ENCODE measurements at places on chromosomes 2 and 18.

- DNase-seq, result no peak
These were observed 151.6 kb downstream of the RAPGEF4 start for GRCh38 chr2:172887280-172887679.

DNA sequence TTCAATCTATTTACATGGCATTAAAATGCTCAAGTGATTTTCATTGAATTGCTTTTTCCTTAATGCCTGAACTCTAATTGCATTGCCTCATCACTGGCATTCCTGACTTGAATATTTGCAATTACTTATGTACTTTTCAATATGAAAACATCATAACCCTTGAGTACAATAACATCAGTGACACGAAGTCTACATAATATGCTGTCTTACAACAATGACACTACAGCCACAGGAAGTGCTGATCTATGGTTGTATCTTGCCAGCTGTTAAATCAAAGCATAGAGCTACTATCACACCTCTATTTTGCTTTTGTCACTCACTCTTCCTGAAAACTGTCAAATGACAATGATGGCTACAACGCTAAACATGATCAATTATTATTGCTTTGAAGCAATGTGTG is 156.9 kb downstream of the CCDC102B start:
- no peak for DNase-seq

DNA sequence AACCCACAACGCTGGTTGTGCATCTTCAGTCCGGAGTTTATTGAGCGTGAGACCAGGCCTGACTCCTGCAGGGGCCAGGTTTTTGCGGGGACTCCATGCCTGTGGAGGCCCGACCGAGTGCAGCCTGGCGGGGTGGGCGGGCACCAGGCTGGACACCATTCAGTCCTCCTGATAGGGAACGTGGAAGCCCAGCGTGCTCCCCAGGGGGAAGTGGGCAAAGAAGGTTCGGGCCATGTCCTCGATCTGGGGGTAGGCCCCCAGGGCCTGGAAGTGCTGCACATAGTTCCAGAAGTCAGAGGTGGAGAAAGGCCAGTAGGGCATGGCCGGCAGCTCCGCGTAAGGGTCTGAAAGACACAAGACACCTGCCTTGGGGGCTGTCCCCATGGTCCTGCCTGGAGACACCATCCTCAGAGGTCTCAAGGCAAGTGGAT is 1.4 kb downstream of the OTOS start:
- DNase-seq, result no peak

DNA sequence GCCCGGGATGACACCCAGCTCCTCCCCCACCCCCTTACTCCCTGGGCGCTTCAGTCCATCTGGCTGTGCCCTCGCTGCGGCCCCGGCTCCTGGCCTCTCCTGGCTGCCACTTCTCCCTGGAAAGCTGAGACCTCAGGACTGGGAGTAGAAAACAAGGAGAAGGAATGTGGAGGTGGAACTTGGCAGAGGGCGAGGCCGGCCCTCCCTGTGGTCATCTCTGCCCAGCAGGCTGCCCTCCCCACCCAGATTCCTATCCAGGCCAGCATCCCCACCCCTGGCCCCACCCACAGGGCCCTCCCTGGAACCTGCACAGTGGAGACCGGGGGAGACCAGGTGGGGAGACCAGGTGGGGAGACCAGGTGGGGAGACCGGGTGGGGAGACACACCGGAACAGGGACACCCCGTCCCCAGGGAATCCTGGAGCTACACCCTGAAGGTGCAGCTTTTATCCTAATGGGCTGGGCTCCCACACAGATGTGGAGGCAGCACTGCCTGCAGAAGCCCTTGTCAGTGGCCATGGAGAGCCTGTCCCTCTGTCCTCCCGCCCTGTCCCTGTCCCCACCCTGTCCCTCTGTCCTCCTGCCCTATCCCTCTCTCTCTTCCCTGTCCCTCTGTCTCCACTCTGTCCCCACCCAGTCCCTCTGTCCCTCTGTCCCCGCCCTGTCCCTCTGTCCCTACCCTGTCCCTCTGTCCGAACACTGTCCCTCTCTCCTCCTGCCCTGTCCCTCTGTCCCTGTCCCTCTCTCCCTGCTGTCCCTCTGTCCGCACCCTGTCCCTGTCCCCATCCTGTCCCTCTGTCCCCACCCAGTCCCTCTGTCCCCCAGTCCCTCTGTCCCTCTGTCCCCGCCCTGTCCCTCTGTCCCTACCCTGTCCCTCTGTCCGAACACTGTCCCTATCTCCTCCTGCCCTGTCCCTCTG is 157.1 kb downstream of the PXDN start:
- DNase-seq, result no peak

DNA sequence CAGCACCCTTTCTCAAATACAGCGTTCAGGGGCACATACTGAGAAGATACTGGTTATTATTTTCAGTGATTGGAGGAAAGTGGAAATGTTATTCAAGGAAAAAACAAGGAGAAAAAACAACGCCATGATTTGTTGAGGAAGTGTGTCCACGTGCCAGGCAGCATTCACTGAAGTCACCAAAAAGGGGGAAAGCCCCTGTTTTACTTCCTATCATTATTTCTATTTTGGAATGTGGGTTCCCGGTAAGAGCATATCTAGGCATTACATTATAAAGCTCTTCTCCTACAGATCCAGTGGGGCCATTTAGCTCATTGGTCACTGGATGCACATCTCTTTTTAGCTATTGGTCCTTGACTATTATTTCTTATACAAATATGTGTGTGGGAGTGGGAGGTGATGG is 518.7 kb downstream of the TXNL1 start:
- no peak for DNase-seq

- no peak for DNase-seq
These were observed 168.1 kb downstream of the TRIB2 start for GRCh38 chr2:12884713-12885282.

DNA sequence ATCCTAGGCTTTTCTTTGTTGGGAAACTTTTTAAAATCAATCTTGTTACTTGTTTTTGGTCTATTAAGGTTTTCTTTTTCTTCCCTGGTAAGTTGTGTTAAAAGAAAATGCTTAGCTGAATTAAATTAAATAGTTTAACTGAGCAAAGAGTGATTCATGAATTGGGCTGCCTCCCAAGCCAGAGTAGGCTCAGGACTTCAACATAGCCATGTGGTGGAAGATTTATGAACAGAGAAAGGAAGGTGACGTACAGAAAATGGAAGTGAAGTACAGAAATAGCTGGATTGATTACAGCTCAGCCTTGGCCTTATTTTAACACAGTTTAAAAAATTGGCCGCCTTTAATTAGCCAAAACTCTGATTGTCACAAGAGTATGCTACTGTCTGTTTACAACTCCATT is 27.9 kb upstream of the GALNT5 start:
- no peak for DNase-seq

DNA sequence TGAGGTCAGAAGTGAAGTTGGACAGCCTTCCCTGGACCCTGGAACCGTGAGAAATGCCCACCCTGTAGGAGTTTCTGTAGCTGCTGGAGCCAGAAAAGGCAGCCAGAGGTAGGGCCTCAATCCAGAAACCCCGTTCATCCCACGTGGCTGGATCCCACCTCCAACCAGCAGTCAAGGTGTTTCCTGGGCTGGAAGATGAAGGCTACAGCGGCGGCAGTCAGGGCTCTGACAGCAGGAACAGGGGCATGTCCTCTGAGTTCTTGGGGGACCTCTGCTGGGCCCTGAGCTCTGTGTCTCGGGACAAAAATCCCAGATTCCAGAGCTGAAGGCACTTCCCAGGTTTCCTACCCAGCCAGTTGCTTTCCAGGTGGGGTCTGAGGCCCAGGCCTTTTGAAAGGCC is 218.2 kb downstream of the KLHL29 start:
- DNase-seq, result no peak

- DNase-seq, result no peak
These were observed 324.7 kb upstream of the PIK3C3 start for GRCh38 chr18:41630232-41630886.

DNA sequence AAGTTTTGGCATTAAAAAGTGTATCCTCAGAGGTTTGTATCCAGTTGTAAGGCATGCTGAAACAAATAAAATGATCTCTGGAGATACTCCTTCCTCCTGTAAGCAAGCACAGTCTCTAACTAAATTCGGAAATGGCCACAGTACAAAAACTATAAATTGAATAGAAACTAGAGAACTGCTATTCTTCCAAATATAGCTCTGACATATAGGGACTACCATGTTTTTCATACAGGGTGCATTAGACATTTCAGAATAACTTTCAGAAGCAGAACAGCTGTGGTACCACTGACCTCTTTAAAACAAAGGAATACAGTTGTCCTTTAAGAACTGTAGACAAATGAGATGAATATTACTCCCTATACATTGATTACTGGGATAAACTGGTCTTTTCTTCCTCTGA is 568.5 kb downstream of the ARHGAP15 start:
- DNase-seq, result no peak

DNA sequence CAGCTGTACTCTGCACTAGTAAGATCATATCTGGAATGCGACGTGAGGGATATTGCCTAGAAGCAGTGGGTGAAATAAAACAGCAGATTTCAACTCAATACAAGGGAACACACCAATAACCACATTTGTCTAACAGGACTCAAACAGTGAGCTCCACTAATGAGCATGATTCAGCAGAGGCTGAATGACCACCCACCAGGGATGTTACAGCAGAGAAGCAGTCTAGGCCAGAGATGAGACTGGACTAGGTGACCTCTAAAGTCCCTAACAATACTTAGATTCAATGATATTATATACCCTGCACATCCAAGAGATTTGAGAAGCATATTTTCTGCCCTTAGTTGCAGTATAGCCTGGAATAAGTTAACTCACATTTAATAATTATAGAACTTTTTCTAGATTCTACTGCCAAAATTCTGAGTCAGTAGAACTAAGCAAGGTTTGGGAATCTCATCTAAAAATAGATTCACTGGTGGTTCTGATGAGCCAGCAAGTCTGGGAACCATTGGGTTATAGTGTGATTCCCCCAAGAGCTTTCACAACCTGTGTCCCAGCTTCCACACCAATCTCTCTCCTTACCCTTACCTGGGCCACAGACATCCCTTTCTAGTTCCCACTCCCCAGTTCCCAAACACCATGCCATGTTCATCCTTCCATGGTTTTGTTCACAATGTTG is 6.3 kb downstream of the THOC1 start:
- no peak for DNase-seq

DNA sequence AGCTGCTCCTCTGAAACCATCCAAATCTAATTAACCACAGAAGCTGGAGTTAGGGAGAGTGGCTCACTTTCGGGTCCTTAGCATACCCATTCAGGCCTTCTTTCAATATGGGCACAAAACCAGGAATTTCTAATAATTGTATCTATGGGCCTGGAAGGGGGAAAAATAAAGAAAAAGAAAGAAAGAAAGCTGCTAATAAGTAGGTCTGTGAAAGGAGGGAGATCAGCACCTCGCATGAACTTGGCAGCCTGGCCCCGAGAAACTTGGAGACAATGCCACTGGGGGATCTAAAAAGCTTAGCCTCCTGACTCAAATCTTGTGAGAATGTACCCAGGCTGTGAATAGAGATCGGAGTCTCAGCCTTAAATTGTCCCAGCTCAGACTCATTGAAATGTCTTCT is 252.1 kb upstream of the SLC14A2 start:
- DNase-seq, result no peak

DNA sequence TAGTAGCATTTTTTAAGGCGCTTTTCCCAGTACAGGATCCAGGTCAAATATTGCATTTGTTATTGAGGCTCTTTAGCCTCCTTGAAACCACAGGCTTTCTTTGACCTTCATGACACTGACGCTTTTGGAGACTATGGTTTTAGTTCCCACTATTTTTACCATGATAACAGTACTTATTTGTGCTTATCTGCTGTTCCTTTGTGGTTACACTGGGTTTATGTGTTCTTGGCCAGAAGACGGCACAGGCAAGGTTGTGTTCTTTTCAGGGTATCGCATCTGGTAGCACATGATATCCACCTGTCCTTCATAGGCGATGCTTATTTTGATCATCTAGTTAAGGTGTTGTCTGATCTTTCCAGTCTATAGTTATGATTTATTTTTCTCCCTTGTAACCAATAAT is 16.8 kb upstream of the MBOAT2 start:
- DNase-seq, result no peak

- DNase-seq, result no peak
These were observed 99.0 kb downstream of the L3MBTL4 start for GRCh38 chr18:6315517-6316331.

DNA sequence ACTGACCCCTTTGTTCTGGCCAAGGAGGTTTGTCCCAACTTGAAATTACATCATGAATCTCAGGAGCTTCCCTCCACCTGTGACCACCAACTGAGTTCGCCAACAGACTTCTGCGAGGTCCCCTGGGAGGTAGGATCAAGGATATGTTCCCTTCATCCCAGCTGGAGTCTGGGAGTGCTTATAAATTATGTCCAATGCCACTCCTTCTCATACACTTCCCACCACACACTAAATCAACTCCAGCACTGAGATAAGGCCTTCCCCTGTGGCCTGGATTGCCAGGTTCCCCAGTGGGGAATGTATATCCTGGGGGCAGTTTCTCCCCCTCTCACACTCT is 99.2 kb downstream of the RND3 start:
- no peak for DNase-seq

GRCh38 chr2:75428646-75429443 is 131.9 kb downstream of the EVA1A start:
- DNase-seq, result no peak

GRCh38 chr2:35852-36251 is 10.5 kb downstream of the FAM110C start:
- no peak for DNase-seq

- no peak for DNase-seq
These were observed 135.1 kb downstream of the GFPT1 start for GRCh38 chr2:69251943-69252342.

DNA sequence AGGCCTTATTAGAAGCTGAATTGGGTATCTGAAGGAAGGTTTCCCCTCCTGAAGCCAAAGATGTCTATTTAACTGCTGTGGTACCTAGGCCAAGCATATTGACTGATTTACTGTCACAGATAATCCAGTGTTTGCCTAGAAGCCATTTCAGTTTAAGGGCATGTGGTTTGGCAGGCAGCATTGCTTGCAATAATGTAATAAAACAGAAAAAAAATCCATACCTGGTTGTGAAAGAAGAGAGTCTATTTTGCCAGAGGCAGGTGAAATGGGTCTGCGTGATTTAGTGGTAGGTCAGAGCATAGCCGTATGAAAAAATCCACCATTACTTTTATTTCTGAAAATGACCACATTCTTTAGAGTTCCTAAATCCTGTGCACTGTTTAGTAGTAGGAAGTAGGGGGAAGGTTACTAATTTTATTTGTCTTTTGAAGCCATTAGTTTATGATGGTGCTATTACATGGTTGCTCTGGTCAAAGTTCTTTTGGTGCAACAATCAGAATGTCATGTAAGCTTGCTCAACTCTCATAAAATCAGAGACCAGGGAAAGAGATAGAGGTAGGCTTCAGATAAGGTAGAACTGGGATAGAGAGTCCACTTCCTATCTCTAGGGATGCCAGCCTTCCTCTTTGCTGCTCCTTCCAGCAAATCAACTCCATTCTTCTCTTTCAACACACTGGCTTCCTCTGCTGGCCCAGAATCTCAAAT is 343.4 kb downstream of the GPD2 start:
- DNase-seq, result no peak

GRCh38 chr2:186486651-186487647 is 889 bp downstream of the ZC3H15 start:
- DNase-seq, result no peak

DNA sequence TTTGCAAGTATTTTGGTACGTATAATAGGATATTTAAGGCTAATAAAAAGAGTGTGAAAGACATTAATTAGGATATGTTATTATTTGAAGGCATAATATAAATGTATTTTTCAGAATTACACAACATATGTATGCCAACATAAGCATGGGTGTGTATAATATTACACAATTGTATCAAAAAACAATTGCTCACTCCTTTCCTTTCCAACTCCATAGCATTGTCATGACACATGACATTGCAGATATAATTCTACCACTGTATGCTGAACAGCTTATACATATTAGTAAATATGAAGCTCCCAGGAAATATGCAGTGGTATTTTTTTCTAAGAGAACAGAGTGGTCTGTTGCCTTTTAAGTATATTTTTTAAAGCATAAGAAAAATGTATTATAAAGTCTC is 593.1 kb downstream of the TMX3 start:
- DNase-seq, result no peak
